ENCODE measurements at places on chromosomes 5 and 9.

DNA sequence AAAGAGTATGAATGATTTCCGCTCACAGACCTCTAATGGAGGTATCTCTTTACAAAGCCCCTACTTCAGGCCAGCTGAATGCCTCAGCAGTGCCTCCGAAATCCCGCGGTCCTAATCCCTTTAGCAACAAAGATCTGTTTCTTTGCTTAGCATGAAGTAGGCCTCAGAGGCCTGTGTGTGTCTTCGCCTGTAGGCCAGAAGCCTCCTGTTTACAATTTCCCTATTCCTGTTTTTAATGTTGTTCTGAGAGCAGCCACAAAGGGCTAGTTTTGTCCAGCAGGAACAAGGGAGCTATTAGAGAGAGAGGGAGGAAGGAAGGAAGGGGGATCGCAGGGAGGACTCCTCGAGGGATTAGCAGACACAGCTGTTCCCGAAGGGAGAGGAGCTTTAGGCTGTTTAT, 166.4 kb upstream of the SPRY4 start:
- no peak for DNase-seq

- peak; percentile 60 for DNase-seq
Observed at GRCh38 chr5:1380011-1380817, 35.3 kb upstream of the CLPTM1L start.

DNA sequence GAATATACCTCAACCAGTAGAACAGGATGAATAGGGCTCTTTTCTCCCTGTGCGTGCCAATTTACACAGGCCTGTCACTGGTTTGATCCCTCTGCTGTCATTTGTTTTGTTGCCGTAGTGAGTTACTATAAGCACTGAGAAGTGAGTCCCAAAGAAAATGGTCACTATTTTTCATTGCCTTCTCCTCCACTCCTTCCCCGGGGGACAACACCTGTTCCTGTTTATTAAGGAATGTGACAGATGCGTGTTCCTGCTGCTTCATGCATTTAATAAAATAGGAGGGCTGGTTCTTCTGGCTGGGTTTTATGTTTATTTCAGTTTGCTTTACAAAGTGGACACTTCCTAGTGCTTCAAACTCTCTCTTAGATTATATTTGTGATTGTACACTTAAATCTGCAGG, 6.4 kb downstream of the THBS4 start:
- DNase-seq, result no peak

DNA sequence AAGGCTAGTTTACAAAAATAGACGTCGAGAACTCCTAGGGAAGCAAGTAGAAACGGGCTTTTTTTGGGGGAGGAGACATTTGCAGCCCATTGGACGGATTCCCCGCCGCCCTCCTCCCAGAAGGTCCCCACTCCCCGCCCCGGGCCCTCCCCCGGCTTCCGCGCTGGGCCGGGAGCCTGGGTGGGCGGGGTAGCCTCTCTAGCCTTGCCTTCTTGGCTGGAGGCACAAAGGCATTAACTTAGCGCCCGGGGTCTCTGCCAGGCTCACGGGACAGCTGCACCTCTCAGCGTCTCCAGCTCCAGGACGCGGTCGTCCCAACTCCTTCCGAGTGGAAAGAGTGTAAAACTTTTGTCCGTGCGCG, at the start of gene DMRTA1:
TSS of gene DMRTA1 (plus strand) at position 236 of the 361 bp plus-strand sequence. CDS start 242 bp downstream, outside the sequence.
- DNase-seq, result peak; percentile 46

DNA sequence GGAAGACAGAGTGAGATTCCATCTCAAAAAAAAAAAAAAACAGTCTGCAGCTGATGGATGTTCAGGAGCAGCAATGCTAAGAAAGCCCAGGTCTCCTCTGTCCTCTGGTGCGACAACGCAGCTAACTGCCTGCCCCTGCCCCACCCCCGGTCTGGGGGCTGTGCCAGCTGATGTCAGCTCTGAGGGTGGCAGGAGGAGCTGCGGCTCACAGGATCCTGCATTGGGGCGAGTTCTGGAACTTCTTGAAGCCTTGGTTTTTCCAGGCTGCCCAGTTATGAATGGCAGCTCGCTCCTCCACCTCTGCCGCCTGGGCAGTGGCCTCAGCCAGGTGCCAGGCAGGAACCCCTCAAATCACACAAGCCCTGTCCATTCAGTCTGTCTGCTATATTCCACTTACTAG, 113.5 kb downstream of the ROR2 start:
- no peak for DNase-seq

DNA sequence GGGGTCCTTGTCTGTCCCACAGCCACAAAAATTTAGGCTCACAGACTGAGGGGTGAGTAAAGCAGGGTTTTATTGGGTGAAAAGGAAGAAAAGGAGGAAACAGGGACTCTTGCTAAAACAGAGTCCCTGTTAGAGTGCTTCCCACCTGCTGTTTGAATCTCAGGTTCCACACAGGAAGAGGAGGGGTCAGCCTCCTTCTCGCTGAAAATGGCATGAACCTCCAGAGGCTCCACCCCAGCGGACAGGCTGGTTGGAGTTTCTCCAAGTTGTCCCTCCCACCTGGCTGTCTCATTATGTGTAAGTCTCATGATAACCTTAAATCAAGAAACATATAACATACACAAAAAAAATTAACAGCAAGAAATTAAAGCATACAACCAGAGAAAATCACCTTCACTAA, 28.3 kb upstream of the UHRF2 start:
- DNase-seq, result no peak

All from cardiac fibroblast (primary cell).